Activated CD4-positive, alpha-beta T cell treated with anti-CD3 and anti-CD28 coated beads, Interleukin-2, Interleukin-4, amounts not matched to agents 100 ng/mL and 50 ng/mL, durations not matched to agents 16 hours and 8 hours (primary cell): ENCODE measurements at places on chromosomes 3 and 15.

GRCh38 chr15:78654272-78654671, 13.3 kb upstream of the CHRNB4 start:
- DNase-seq = no peak

DNA sequence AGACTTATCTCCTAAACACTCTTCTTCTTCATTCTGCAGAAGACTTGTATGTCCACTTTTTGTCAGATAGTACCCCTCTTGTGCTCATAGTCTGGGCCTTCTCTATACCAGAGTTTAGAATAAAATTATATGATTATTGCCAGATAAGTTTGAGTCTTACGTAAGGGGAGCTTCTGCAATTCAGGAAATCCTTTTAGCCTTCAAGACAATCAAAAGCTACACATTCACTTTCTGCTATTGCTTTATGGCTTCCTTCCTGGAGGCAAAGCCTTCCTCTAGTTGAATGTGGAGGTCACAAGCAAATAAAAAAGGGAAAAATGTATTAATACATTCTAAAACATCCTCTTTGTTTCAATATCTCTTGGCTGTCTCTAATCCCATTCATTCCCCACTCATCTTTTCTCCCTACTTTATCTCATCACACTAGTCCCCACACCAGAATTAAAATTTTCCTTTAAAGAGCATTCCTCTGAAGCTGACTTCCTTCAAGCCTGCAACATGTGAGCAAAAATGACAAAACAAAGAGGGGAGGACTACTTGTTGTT, 186.8 kb downstream of the CPNE4 start:
- DNase-seq = no peak

GRCh38 chr3:135448520-135448919, 517.0 kb upstream of the PPP2R3A start:
- no peak for DNase-seq

GRCh38 chr3:60630953-60631352, 620.3 kb downstream of the FHIT start:
- no peak for DNase-seq

GRCh38 chr15:58704155-58704865, 45.2 kb downstream of the ADAM10 start:
- no peak for DNase-seq

DNA sequence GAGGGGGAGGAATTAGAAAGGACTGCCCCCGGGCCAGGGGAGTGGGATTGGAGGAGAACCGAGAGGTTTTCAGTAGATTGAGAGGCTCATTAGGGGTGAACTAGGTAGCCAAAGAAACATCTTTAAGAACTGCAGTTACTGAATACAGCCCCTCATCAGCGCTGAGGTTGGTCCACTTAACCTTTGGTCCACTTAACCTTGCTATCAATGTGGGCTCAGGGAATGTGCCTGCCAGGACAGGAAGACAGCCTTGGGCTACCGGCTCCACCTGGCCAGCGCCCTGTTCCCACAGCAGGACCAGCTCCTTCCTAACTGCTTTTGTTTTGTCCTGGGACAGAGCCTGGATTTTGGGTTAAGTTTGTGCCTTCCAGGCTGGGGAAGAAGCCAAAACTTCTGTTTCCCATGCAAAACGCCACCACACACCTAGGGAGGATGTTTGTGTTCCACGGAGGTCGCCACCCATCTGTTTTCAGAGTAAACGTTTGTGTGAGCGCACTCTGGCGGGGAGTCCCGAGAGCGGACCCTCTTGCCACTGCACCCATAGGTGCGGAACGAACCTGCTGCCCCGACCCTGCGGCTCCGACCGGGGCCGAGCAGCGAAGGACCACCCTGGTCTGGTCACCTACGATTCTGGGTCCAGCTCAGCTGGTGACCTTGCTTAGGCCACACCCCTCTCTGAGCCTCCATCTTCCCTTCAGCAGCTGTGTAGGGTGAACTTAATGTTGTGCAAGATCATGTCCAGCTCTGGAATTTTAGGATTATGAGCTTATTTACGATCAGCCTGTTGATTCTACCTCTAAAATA, 107.4 kb downstream of the VGLL4 start:
- no peak for DNase-seq

DNA sequence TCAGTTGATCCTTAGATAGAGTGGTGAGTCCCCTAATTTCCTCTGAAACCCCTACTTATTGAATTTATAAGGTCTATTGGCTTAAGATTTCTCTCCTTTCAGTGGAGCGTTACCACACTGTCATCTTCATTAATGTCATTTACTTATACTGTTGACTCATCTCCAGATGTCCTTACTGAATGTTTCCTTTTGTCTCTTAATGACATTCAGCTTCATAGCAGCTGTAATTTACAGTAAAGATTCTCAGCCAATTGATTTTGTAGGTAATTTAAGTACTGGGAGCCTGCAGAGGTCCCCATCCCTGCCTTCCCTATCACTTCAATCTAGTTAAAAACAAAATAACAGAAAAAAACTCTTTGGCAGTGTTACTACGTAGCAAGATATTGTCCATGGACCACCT, 18.8 kb downstream of the STX19 start:
- peak; percentile 16 for DNase-seq

DNA sequence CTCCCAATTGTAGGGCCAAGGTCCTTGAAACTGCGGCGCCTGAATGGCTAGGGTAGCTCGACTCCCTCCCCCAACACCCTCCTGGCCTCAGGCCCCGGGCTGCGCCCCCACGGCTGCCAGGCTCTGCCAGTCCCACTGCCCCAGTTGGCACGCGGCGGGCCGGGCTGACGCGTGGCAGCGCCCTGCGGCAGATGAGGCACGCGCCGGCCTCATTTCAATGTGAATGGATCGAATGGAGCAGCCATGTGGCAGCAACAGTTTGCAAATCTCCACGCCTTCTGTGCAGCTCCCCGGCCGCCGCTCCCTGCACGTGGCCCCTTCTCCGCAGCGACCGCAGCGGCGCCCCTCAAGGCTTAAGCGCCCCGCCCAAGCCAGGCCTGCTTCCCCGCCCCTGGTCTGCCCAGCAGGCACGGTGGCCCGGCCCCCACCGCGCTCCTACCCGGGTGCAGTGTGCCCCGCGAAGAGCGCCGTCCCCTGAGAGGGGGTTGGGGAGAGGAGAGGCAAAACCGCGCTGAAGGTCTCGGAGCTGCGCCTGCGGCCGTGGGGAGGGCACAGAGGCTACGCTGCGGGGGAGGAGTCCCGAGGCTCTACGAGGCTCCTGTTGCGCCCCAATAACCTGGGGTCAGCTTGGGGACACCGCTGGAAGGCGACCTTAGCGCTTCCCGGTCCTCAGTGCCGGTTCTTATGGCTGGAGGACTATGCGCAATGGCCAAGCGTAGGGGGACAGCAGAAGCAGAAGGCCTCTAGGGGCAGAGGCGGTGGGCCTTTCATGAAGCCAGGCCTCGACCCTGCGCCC, 3.1 kb upstream of the DLL4 start:
- no peak for DNase-seq

GRCh38 chr3:50068134-50068533, 20.6 kb upstream of the RBM5 start:
- no peak for DNase-seq

GRCh38 chr3:183825456-183826161, at the start of gene MAP6D1:
MAP6D1 (minus strand) TSS chr3:183825577; CDS start chr3:183825547, 30 bp downstream.
- DNase-seq = peak; percentile 14

DNA sequence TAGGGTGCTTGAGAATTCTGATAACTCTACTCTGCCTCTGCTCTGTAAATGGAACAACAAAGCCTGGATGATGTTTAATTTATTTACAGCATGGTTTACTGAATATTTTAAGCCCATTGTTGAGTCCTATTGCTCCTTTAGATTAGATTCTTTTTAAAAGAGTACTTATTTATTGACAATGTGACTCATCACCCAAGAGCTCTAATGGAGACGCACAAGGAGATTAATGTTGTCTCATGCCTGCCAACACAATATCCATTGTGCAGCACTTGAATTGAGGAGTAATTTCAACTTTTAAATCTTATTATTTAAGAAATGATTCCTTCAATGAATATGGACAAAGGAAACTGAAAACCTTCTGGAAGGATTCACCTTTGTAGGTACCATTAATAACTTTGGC, 691.4 kb downstream of the ZBBX start:
- no peak for DNase-seq

DNA sequence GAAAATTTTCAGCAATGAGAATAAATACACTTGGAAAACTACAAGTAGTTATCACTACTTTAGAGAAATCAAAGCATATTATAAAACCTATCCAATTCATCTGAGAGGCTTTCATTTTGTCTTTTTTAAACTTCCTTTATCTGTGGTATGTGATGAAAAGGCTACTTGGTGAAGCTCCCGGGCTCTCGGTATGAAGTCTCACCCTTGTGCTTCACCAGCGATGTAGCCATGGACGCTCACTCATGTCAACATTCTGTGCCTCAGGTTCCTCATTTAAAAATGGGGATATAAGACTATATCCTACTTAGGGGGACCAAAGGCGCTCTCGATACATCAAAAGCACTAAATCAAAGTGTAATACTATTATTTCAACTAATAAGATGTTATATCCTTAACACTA, 14.9 kb downstream of the SATB1 start:
- DNase-seq = no peak

DNA sequence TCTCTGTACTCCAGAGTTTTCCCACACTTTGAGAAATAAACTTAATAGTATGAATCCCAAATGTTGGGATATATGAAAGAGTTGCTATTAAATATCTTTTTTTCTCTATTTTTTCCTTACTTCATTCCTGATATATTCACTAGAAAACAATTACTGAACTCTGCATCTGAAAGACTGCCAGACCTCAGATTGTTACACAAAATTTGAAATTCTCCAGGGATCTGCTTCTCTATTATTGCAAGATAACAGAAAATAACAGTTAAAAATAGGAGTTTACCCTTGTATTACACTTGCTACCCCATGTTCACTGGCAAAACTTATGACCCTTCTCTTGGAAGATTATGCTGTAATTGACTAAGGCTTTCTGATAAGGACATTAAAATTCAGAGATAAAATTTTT, 11.7 kb upstream of the P3H2 start:
- no peak for DNase-seq
